ENCODE measurements at places on chromosomes 12 and 14.

- DNase-seq: no peak
Measured at GRCh38 chr12:112710414-112710813, 81.1 kb upstream of the RPH3A start.

- DNase-seq: no peak
Measured at GRCh38 chr12:119145367-119145766, 33.4 kb upstream of the HSPB8 start.

GRCh38 chr14:100640471-100641273 is 53.5 kb upstream of the BEGAIN start:
- DNase-seq: peak; percentile 53

- DNase-seq: no peak
Measured at GRCh38 chr12:100382338-100382737, 25.5 kb downstream of the SLC17A8 start.

DNA sequence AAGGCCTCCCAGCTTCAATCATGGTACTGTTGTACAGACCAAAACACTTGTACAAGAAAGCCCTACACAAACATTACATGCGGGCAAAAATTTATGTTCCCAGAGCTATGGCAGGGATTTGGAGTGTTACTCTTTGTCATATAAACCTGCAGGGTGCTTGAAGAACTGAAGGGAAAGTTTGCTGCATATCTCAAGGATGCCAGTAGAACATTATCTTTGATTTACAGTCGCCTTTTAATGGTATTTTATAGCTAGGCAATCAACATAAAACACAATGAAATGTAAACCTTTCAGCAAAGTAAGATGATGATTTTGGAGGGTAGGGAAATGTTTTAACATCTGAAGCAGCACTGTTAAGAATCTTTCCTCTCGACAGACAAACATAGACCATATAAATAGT is 305.6 kb downstream of the KCNH5 start:
- DNase-seq: no peak

- DNase-seq: no peak
Measured at GRCh38 chr12:120515496-120515895, 13.5 kb downstream of the COQ5 start.

DNA sequence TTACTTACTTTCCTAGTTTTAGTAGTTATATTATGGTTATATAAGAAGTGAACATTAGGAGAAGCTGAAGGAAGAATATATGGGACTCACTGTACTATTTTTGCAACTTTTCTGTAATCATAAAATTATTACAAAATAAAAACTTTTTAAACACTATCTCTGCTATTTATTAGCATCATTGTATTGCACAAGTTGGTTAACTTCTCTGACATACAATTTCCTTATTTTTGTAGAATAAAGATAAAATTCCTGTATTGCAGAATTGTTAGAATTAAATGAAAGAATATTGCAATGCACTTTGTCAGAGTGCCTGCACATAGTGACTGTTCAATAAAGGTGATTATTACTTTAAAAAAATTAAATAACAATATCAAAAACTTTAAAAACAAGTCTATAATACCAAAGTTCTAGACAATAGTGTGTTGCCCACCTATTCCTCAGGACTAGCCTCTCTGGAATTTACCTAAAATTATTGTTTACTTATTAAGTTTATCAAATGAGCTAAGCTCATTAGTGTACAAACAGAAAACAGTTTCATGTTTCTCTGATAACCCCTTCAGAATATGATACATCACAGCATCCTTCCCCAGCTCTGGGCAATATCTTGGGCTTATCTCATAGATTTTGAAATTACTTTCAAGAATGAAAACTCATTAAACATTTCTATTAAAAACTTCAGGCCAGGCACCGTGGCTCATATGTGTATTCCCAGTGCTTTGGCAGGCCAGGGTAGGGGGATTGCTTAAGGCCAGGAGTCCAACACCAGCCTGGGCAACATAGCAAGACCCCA is 77.4 kb upstream of the TMPO start:
- no peak for DNase-seq

- peak; percentile 49 for DNase-seq
Measured at GRCh38 chr14:75188520-75189268, 12.3 kb upstream of the TMED10 start.

GRCh38 chr14:89792489-89793366 is 161.8 kb downstream of the EFCAB11 start:
- DNase-seq: no peak

DNA sequence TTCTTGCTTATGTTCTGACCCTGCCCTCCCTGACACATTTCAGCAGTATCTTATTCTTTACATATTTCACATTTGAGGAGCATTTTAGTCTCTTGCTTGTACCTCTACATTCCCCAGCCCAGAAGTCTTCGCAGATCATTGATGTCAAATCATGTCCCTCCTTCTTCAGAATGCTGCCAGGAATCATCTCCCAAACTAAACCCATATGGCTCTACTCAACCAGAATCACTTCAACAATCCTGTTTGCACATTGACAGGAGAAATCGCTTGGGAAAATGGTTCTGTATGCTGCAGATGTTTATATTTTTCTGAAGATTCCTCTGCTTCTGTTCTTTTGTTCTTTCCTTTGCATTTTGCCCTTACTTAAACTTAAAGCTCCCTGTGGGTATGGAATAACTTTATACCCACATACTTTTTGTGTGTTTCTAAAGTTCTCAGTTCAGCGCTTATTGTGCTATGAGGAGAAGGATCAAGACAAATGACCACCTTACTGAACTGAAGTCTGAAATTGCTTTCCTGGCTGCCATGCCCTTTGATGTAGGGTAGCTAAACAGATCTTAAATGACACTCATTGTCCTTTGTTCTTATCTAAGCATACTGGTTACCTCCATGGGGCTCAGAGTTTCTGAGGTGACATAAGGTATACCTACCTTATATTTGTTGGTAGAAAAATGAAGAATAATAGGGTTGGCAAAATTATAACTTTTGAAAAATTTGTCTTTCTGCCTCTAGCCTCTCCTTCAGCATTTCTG is 134.6 kb downstream of the SLC25A21 start:
- DNase-seq: no peak

- peak; percentile 87 for DNase-seq
Measured at GRCh38 chr12:56987551-56988053, 18.7 kb downstream of the ZBTB39 start.

- DNase-seq: no peak
Measured at GRCh38 chr14:92531106-92531873, 17.7 kb downstream of the RIN3 start.

DNA sequence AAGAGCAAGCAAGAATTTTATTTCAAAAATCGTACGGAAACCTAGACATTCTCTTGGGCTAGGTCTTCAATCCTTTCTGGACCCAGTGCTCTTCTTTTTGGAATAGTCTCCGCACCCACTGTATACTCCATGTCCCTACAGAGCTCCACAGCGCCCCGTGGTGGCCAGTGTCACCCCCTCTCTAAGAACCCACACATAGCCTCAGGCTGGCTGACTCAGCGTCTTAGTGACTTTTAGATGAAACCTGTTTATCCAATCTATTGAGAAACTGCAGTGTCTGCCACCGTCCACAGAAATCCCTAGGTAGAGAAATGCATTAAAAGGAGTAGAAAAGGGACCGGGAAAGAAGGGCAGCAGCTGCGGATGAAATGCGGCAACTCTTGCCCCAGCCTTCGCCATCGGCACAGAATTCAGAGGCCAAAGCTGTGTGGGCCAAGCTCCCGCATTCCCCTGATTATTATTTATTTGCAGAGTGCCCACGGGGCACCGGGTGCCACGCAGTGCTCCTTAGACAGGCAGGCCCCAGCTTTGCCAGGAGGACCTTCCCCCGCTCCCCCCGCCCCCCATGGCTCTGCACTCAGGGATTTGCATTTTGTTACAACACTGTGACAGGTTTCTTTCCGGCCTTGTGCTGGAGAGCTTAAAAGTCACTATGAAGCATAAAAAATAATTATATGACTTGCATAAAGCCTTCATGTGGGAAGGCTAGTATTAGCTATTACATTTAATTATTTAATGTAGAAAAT is 170.1 kb upstream of the FKBP4 start:
- no peak for DNase-seq

DNA sequence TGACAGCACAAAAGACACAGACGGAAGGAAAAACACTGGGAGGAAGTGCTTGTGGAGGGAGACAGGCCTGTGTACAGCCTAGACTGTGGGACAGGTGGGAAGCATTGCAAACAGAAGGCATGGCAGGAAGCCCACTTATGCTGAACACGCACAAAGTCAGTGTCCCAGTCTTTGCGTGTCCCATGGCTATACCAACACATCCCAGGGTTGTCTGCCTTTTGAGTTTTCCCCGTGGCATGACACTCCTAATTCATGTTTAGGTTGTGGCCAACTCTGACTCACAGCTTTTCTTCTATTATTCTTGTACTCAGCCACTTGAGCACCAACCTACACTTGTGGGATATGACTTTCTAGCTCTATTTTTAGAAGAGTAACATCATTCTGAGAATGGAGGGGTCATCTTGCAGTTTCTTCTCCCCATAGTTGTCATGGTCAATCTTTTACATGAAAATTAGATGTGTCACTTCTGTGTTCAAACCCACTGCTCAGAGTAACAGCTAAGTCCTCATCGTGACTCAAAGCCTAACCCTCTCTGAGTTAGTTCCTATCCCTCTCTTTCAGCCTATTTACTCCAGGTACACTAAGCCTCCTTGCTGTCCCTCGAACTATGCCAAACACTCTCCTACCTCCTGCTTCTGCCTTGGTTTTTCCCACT is 27.5 kb upstream of the JPH4 start:
- DNase-seq: peak; percentile 32

GRCh38 chr12:31005944-31006361 is 67.7 kb upstream of the DDX11 start:
- peak; percentile 62 for DNase-seq

DNA sequence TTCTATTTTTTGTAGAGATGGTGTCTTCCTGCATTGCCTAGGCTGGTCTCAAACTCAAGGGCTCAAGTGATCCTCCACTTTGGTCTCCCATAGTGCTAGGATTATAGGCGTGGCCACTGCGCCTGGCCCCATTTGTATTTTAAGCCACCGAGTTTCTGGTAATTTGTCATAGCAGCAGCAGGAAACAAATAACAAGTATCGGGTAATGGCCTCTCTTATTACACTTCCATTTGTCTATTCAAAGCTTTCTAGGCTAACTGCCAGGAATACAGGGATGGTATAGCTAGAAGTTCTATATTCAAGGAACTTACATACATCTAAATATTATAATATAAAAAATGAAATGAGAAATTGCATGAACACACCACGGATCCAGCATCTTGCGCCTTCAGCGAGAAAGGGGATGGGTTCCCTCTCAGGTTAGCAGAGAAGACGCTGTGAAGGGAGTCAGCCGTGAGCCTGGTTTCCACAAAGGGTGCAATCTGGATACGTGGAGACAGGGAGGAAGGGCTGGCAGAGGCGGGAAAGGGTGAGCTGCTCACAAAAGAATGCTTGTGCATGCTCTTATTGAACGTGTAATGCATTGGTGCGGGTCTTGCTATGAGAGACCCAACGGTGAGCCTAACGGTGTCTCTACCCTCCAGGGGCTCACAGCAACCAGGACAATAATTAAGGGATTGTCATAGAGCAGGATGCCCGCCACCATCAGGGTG is 9.5 kb downstream of the BDKRB1 start:
- no peak for DNase-seq

- DNase-seq: no peak
Measured at GRCh38 chr12:4118601-4119156, 154.9 kb upstream of the CCND2 start.

- DNase-seq: peak; percentile 22
Measured at GRCh38 chr14:103084021-103084919, at the start of gene LBHD2. LBHD2 (plus strand) TSS chr14:103084210; CDS start chr14:103086013, 1,803 bp downstream.

GRCh38 chr12:27937768-27938167 is 34.8 kb downstream of the PTHLH start:
- no peak for DNase-seq

GRCh38 chr14:96166461-96167223 is 38.0 kb upstream of the BDKRB2 start:
- DNase-seq: no peak

DNA sequence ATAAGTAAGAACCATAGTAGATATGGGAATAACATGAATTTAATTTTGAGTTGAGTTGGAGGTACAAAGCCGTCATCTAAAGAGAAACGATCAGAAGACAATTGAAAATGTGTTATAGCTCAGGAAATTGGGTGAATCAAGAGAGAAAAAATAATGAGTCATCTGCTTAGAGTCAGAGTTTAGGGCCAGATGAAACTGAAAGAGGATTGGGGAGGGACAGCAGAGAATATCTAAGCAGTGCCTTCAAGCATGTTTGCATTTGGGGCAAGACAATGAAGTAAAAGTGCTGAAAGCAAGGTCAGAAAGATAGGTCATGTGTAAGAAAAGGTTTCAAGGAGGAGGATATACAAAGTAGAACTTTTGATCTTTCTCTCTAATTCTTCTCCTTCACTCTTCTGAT is 49.4 kb downstream of the SLC15A5 start:
- no peak for DNase-seq

DNA sequence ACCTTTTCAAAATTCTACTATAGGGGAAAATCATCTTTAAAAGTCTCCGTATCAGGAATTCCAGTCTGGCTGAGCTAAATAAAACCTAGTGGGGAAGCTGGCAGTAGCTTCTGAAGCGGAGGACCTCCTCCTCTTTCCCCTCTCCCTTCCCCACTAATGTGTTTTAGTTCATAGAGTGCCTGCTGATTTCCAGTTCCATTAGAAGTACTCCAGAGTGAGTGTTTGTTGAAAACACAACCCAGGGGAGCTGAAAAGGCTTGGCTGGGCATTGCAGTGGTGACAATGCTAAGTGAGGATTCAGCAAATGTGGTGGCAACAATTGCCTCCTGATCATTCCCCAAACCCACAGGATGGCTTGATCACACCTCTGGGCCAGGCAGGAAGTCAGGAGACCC is 144.2 kb upstream of the FRMD6 start:
- DNase-seq: peak; percentile 46

GRCh38 chr14:104650981-104651875 is 38.2 kb upstream of the INF2 start:
- no peak for DNase-seq

GRCh38 chr12:57040750-57041149 is 9.2 kb downstream of the MYO1A start:
- DNase-seq: no peak

DNA sequence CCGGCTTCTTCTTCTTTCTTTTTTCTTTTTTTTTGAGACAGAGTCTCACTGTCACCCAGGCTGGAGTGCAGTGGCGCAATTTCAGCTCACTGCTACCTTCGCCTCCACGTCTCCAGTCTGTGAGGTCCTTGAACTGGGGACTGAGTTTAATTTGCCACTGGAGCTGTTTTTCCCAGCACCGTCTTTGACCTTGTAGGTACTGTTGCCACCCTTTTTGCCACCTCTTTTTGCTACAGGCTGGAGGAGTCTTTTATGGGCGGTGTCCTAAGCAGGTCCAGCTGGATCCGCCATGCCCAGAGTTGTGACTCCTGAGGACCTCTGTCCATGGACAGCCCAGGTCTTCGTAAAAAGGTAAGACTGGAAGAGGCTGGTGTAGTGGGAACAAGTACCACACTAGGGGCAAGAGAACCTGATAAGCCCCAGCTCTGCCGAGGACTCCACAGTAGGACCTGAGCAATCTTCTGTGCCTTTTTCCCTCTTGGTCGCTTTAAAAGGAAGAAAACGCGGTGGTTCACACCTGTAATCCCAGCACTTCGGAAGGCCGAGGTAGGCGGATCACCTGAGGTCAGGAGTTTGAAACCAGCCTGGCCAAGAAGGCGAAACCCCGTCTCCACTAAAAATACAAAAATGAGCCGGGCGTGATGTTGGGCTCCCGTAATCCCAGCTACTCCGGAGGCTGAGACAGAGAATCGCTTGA is 946 bp downstream of the RNU4-2 start:
- DNase-seq: peak; percentile 34
